ENCODE measurements at places on chromosomes 1 and 21. TPM values are rescaled to one million over a fixed set of nuclear protein-coding genes. Genes with fewer than 3 reads are reported as not detected.

NLRP3 gene
- 0.11 TPM for total RNA-seq

SPRR2G gene
- not detected for total RNA-seq

- no peak for DNase-seq
Observed at GRCh38 chr1:206557636-206558473, 50.5 kb downstream of the RASSF5 start.

- DNase-seq: no peak
Observed at GRCh38 chr1:243598433-243598832, 251.6 kb downstream of the AKT3 start.
